ENCODE measurements at places on chromosomes 12 and 14.

- DNase-seq: no peak
Measured at GRCh38 chr14:67191768-67192290, 2.6 kb downstream of the GARIN2 start.

GRCh38 chr12:101891462-101891971 lies 14.1 kb downstream of the DRAM1 start:
- DNase-seq: no peak

- no peak for DNase-seq
Measured at GRCh38 chr12:92289629-92290349, 144.1 kb upstream of the BTG1 start.

DNA sequence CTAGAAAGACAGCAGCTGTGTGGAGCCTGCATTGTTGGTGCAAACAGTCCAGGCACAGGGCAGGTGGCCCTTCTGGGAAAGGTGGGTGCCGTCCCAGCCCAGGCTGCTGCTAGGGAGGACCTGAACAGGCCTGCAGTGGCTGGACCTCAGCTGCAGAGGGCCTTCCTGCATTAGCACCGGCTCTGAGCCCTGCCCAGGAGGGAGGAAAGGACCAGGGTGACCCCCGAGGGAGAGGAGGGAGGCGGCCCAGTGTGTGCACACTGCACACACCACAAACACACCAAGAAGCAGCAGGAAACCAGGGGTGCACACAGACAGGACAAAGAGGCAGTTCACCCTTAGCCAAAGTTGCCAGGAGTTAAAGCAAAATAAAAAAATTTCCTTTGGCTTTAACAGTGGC lies 8.0 kb upstream of the PGAM5 start:
- no peak for DNase-seq

GRCh38 chr12:48817873-48818830 lies at the start of gene CACNB3:
TSS of gene CACNB3 (plus strand) at chr12:48818496. CDS start at chr12:48818930, 434 bp downstream.
- DNase-seq: peak; percentile 86

- DNase-seq: no peak
Measured at GRCh38 chr12:131363841-131364495, 346.9 kb upstream of the SFSWAP start.

DNA sequence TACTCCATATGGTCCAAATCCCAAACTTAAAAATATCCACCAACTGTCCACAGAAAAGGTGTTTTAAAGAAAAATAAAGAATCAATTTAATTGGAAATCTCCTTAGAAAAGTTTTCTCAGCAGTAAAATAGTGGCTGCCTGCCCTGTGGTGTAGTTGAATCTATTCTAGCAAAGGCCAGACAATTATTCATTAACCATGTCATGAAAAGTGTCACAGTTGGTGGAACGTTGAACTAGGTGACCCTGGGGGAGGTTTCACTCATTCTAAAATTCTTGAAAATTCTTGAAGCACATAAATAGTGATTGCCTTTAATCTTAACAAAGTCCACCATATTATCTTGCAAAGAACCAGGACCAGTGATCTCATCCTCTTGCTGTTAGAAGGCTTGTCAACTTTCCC lies 78.4 kb upstream of the GZMB start:
- no peak for DNase-seq

DNA sequence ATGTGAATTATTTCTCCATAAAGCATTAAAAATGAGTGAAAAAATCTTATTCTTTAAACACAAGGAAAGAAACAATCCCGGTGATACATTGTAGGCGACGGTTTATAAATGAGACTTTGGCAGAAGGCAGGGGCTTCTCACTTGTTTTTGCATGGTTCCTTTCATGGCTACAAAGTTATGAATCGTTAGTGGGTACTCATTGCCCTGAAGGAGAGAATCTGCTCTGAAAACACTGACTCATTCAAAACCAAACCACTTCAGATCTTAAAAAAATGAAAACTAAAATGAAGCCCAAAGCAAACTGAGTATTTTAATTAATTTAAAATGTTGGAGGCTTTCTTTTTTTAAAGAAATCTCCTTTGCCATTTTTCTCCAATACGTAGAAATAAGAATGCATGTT lies 41.4 kb upstream of the AMIGO2 start:
- DNase-seq: no peak

GRCh38 chr12:30934811-30935210 lies 8.3 kb downstream of the TSPAN11 start:
- DNase-seq: no peak

GRCh38 chr12:4900327-4900726 lies 9.4 kb upstream of the KCNA1 start:
- no peak for DNase-seq

GRCh38 chr12:108140501-108140900 lies 11.4 kb downstream of the WSCD2 start:
- DNase-seq: no peak

GRCh38 chr12:18345021-18345735 lies 83.9 kb downstream of the PIK3C2G start:
- no peak for DNase-seq

DNA sequence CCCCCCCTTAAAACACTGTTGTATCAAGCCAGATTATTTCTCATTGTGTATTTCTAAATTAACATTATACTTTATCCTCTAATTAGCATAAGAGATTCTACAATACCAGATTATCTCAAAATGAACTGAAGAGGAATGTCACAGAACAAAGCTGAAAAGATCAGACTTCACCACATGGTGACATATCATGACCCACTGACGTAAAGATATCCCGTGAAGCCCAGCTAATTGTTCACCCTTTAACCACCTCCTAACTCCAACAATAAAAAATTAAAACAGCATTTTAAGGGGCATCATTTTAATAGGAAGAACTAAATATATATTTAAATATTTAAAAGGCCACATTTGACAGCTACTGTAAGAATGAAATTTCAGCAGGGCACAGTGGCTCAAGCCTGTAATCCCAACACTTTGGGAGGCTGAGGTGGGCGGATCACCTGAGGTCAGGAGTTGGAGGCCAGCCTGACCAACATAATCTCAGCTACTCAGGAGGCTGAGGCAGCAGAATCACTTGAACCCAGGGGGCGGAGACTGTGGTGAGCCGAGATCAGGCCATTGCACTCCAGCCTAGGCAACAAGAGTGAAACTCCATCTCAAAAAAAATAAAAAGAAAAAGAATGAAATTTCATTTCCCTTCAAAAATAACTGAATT lies 29.0 kb downstream of the CDK17 start:
- DNase-seq: no peak

DNA sequence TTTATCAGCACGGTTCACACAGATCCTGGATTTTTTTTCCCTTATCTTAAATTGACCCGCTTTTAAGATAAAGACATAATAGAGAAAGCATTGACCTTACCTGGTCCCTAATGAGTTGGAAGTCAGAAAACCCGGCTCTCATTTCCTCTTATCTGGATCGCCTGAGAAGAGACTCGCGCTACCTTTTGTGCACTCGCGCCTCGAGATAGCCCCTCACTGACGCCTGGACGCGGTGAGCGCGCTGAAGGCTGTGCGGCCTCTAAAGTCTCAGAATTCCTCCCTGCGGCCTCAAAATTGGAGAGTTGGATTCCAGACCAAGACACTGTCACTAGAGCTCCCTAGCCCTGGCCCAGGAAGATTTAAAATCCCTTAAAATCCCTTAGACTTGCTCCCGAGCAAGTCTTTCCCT lies 7.0 kb downstream of the NKX2-1 start:
- DNase-seq: no peak

GRCh38 chr14:75811136-75811829 lies 150.2 kb downstream of the TTLL5 start:
- no peak for DNase-seq

GRCh38 chr14:34222122-34222521 lies 239.9 kb downstream of the SPTSSA start:
- DNase-seq: no peak

- DNase-seq: no peak
Measured at GRCh38 chr12:120376009-120376408, 7.0 kb upstream of the MSI1 start.

DNA sequence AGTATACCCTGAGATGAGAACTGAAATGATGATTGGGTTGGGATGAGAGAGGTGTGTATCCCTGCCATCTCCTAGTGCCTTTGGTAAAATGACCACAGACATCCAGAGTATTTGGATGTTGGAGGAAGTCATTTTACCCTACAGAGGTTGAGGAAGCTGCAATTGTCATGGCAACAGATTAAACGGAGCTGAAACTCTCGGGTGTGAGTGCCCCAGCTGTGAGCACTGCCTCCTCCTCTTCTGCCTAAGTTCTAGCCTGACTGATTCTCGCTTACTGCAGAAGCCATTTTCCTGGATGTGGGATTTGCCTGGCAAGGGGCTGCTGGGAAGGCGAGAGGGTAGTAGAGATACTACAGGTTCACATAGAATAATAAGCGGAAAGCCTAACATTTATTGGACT lies 10.3 kb upstream of the PPP4R4 start:
- DNase-seq: no peak

DNA sequence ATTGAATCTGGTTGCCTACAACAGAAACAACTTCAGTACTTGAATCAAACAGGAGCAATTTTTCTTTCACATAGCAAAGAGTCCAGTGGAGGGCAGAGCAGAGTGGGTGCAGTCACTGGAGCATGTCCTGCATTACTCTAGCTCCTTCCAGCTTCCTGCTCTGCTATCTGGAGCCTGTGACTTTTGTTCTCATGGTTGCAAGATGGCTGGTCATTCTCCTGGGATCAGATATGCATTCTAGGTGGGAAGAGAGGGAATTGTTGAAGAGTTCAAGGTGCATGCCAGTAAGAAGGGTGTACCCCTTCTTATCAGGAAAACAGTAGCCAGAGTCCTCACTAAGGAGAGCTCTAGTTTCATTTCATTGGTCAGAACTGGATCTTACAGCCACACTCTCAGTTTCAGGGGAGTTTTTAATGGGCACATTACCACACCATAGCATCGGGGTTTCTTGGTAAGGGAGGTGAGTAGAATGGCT lies 8.0 kb downstream of the IFT43 start:
- DNase-seq: no peak

DNA sequence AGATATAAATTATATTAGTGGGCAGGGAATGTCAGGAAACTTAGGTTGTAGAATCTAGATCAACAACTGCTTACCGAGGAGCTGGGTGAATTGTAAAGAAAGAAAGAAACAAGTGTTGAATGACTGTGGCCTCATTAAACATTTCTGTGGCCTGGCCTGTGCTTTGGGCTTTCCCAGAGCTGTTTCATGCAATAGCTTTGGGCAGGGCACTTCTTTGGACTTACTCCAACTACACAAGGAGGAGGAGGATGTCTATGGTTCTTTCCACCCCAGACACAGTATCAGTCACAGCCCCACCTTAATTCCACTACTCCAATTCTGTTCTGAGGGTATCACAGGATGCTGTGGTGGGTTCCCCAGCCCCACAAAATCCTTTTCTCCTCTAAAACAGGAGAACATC lies 38.0 kb downstream of the DPF3 start:
- DNase-seq: no peak

DNA sequence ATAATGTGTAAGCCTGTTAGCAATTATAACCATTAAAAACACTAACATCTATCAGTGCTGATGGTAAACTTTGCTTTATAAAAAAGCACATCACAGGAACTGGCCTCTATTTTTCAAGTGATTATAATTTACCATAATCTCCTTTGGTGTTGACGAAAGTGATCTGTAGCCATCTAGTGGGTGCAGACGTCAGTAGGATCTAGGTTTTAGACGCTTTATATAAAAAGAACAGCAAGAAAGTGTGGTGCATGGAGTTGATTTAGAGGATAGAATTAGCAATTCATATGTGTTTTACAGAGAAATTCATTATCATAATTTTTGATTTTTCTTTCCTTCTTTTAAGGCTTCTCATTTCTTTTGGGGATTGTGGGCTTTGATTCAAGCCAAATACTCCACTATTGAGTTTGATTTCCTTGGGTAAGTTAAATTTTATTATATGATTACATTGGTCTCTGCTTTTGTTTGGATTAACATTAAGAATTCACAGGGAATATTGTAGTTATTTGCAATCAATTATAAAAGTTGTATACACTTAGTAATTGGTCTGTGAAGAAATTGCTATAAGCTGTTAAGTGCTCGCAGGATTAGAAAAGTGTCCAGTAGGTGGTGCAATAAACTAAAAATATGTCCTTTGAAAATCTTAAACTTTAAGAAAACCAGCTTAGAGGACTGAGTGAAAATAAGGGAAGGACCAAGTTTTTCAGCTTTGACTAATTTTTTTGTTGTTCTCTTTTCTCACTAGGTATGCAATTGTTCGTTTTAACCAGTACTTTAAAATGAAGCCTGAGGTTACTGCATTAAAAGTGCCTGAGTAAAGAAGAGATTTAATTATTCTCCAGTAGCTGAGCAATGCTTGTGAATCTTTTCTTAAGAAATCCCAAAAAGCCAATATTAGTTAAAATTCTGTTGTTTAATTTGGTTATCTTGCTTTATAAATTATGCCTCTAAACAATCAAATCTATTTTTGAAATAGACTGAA lies 59.5 kb downstream of the ETNK1 start:
- no peak for DNase-seq

DNA sequence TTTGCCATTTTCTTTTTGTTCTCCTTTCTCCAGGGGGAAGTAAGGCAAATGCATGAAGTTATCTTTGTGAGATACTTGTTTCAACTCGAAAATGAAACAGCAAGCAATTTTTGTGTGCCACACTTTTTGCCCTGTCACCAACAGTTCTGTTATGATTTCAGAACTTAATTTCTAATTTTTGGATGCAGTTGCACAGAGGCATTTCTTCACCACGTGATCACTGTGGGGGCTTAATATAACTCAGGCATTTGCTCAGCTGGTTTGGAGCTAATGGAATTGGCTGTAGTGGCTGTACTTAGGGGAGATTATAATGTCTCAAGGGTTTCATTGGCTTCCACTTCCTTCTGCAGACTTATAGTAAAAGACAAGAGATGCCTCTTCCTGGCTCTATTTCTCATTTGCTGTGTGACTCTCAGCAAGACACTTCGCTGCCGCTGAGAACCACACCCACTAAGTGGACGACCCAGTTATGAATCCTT lies 452.4 kb downstream of the RAD51B start:
- DNase-seq: no peak
